ENCODE measurements at places on chromosomes 11 and 22. TPM values are rescaled to one million over a fixed set of nuclear protein-coding genes. Genes with fewer than 3 reads are reported as not detected.

GRCh38 chr11:99693941-99694492, 673.3 kb downstream of the CNTN5 start:
- no peak overlapping the region for H3K4me3 ChIP-seq
- H3K27me3 ChIP-seq, result no peaks in the 10 kb centered on the region
- H3K4me1 ChIP-seq, result no peaks in the 10 kb centered on the region
- H3K36me3 ChIP-seq, result no peaks in the 10 kb centered on the region
- H3K27ac ChIP-seq, result no peak overlapping the region
- peak; percentile 65 for DNase-seq

DNA sequence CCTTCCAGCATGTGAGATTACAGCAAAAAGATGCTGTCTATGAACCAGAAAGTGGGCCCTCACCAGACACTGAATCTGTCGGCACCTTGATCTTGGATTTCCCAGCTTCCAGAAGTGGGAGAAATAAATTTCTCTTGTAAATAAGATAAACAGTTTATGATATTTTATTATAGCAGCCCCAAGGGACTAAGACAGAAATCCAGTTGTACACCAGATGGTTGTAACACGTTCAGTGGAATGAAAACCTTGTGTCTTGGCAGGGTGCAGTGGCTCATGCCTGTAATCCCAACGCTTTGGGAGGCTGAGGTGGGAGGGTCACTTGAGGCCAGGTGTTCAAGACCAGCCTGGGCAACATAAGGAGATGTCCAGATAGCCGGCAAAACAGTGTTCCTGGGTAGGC, 61.8 kb downstream of the MCHR1 start:
- H3K4me3 ChIP-seq, result no peak overlapping the region
- no peaks in the 10 kb centered on the region for H3K27me3 ChIP-seq
- no peaks in the 10 kb centered on the region for H3K4me1 ChIP-seq
- no peak overlapping the region for H3K27ac ChIP-seq
- no peak for DNase-seq

GRCh38 chr11:64686466-64687170, 36.4 kb downstream of the NRXN2 start:
- H3K4me3 ChIP-seq, result no peak overlapping the region
- no peak overlapping the region for H3K27ac ChIP-seq
- no peak for DNase-seq

GRCh38 chr22:41923595-41924276, 2.9 kb downstream of the TNFRSF13C start:
- H3K36me3 ChIP-seq, result no peaks in the 10 kb centered on the region
- H3K27me3 ChIP-seq, result peaks cover 33% of the 10 kb centered on the region
- no peaks in the 10 kb centered on the region for H3K4me1 ChIP-seq
- DNase-seq, result no peak
- no peak overlapping the region for H3K27ac ChIP-seq

DNA sequence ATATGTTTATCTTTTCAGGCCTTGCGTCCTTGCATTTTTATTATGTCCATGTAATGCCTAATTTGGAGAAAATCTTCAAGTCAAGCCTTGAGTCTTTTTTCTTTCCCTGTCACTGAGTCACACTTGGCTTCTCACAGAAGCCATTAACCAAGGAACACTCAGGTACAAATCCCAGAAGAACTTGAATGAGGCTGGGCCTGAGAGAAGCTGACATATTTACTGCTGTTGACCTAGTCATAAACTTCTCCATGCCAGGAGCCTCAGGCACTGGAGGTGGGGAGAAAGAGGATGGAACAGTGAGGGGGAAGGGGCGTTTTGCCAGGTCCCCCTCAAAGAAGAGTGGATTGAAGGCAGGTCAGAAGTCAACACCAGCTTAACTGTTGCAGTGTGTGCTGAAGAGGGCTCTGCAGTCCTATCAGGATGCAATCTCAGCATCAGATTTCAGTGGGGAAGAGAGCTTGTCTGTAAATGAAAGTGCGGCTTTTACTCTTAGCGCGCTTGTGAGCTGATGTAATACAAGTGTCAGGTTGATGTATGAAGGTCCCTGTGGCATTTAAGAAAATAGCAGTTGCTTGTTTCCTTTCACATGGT, 526.0 kb downstream of the ETS1 start:
- no peak overlapping the region for H3K27ac ChIP-seq
- no peaks in the 10 kb centered on the region for H3K27me3 ChIP-seq
- H3K4me3 ChIP-seq, result no peak overlapping the region
- no peaks in the 10 kb centered on the region for H3K4me1 ChIP-seq
- H3K36me3 ChIP-seq, result no peaks in the 10 kb centered on the region

DNA sequence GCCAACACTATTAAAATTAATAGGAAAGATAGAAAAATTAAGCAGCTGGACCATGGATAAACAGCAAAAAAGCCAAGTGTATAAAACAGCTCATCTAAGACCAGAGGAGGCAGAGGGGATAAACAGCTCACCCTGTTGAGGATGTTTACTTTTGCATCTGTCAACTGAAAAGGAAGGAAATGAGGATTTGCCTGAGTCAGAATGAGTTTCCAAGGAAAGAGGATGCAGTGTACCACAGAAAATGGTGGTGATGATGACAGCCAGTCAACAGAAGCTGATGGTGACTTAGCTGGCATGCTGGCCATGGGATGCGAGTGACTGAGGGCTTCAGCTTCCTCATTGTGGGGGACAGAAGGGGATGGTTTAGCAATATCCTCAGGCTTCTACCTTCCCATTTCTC, 183.5 kb downstream of the KIRREL3 start:
- no peaks in the 10 kb centered on the region for H3K27me3 ChIP-seq
- H3K36me3 ChIP-seq, result no peaks in the 10 kb centered on the region
- no peaks in the 10 kb centered on the region for H3K4me1 ChIP-seq
- H3K27ac ChIP-seq, result no peak overlapping the region

DNA sequence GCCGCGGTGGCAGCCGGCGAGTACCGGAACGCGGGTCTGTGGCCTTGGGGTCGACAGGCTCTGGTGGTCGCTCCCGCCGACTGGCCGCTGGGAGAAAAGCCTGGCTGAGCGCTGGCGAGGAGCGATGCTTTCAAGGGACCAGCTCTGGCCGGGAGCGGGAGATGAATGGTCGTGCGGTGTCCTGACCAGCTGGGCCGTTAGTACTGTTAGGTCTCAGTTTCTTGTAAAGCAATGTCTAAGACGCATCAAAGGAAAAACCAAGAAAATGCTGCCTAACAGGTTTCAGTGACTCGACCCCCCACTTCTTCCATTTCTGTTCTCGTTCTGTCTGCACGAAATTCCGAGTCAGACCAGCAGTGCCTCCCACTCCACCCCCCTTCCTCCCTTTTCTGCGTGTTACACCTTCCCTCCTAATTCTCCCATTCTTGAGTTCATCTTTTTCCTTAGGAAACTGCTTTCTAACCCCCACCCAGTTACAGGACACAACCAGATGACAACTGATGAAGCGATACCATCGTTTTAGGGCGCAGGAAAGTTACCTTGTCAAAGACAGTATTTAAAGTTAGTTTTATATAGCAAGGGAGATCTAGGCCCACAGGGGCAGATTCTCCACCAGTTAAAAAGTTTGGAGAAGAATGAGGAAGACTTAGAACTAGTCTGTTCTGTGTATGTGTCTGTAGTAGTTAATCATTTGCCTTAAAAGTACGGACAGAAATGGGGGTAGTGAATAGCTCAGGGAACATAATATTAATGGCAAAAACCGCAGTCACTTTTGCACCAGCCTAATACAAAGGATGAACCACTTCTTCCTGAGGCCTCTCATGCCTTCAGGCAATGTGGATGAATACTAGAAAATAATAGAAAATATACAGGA, 1.0 kb downstream of the CUL5 start:
- H3K27ac ChIP-seq, result peak overlapping the region; percentile 99
- H3K4me1 ChIP-seq, result peaks cover 6% of the 10 kb centered on the region
- no peaks in the 10 kb centered on the region for H3K27me3 ChIP-seq
- DNase-seq, result peak; percentile 67
- no peaks in the 10 kb centered on the region for H3K36me3 ChIP-seq

DNA sequence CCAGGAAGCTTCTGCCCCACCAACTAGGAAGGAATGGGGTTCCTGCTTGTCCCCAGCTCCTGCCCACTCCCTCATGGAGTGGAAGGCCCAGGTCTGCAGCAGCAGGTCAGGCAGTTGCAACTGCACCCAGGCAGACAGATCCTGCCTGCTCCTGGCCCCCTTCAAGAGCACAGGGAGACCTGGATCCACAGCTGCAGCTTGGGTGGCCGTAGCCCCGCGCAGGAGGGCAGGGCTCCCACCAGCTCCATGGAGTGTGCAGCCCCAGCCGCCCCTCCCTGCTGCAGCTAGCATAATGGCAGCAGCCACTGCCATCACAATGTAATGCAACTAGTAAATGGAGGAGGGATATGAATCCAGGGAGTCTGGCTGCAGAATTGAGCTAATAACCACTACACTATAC, 187.5 kb upstream of the PLET1 start:
- H3K27ac ChIP-seq, result no peak overlapping the region
- H3K4me3 ChIP-seq, result no peak overlapping the region
- no peaks in the 10 kb centered on the region for H3K4me1 ChIP-seq
- no peaks in the 10 kb centered on the region for H3K27me3 ChIP-seq

- H3K4me3 ChIP-seq, result no peak overlapping the region
- no peak for DNase-seq
- no peak overlapping the region for H3K27ac ChIP-seq
- H3K36me3 ChIP-seq, result peaks cover 26% of the 10 kb centered on the region
- H3K27me3 ChIP-seq, result no peaks in the 10 kb centered on the region
Measured at GRCh38 chr11:83206221-83206620, 12.7 kb downstream of the ANKRD42 start.

GRCh38 chr11:125295931-125296330, 131.4 kb downstream of the PKNOX2 start:
- no peaks in the 10 kb centered on the region for H3K36me3 ChIP-seq
- no peaks in the 10 kb centered on the region for H3K27me3 ChIP-seq
- no peaks in the 10 kb centered on the region for H3K4me1 ChIP-seq

DNA sequence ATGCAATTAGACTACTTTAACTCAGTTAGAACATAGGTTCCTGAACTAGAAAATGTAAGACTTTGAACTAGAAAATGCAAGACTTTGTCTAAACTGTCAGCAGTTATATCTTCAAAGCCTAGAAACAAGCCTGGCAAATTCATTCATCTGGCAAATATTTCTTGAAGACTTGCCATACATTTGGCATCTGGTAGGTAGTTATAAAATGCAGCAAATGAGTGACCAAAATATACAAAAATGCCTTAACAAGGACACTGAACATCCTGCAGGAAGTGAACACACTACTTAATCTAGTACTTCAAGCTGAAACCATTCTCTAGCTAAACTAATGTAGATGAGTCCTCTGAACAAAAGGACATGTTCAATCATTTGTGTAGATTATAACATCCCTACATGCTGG, 84.7 kb upstream of the SCUBE2 start:
- H3K27me3 ChIP-seq, result no peaks in the 10 kb centered on the region
- H3K4me3 ChIP-seq, result no peak overlapping the region
- no peaks in the 10 kb centered on the region for H3K4me1 ChIP-seq
- peaks cover 29% of the 10 kb centered on the region for H3K36me3 ChIP-seq

DNA sequence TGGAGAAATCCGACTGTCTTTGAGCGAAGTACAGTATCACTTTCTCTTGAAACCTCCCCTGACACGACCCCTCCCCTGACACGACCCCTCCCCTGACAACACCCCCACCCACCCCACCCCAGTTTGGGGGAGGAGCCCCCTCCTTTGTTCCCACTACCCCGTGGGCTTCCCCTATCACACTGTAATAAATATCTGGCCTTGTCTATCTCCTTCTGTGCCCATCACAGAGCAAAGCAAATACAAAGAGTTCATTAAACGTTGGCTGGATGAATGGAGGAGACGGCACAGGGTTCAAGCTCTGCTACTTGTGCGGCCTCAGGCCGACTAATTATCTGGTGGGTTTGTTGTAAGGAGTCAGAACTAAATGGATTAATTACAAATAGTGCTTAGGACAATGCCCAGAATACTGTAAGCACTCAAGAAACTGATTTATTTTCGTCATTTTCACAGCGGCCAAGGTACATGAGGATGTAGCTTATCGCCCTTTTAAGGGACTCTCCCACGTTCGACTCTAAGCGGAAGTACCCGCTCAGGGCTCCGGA, 628 bp upstream of the GGA1 start:
- no peaks in the 10 kb centered on the region for H3K27me3 ChIP-seq
- H3K36me3 ChIP-seq, result no peaks in the 10 kb centered on the region
- peak overlapping the region; percentile 95 for H3K27ac ChIP-seq
- DNase-seq, result no peak
- H3K4me1 ChIP-seq, result peaks cover 5% of the 10 kb centered on the region

GRCh38 chr11:1822648-1823375, 12.0 kb upstream of the SYT8 start:
- H3K36me3 ChIP-seq, result no peaks in the 10 kb centered on the region
- H3K27me3 ChIP-seq, result no peaks in the 10 kb centered on the region

DNA sequence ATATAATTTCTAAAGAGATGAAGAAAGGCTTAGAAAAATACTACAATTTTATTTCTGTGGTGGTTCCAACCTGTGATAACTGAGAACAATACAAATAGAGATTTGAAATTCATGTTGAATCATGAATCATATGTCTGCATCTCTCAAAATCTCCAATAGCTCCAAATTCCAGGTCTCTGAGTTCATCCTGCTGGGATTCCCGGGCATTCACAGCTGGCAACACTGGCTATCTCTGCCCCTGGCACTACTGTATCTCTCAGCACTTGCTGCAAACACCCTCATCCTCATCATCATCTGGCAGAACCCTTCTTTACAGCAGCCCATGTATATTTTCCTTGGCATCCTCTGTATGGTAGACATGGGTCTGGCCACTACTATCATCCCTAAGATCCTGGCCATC, at the start of gene OR56B1:
TSS of gene OR56B1 (plus strand) at position 53 of the 400 bp plus-strand sequence. CDS start at position 122, 69 bp downstream.
- DNase-seq, result no peak
- H3K27me3 ChIP-seq, result no peaks in the 10 kb centered on the region

- H3K4me1 ChIP-seq, result no peaks in the 10 kb centered on the region
- peak; percentile 90 for DNase-seq
- H3K27ac ChIP-seq, result no peak overlapping the region
- H3K27me3 ChIP-seq, result no peaks in the 10 kb centered on the region
Measured at GRCh38 chr11:45964911-45965389, 42.5 kb downstream of the LARGE2 start.

- H3K36me3 ChIP-seq, result no peaks in the 10 kb centered on the region
- no peak overlapping the region for H3K27ac ChIP-seq
- H3K27me3 ChIP-seq, result peaks cover 15% of the 10 kb centered on the region
- H3K4me1 ChIP-seq, result no peaks in the 10 kb centered on the region
Measured at GRCh38 chr11:69828971-69829344, 9.7 kb upstream of the FGF3 start.

GRCh38 chr11:47879259-47880158, 31.4 kb upstream of the NUP160 start:
- no peak overlapping the region for H3K4me3 ChIP-seq
- peaks cover 5% of the 10 kb centered on the region for H3K4me1 ChIP-seq
- no peaks in the 10 kb centered on the region for H3K36me3 ChIP-seq
- no peaks in the 10 kb centered on the region for H3K27me3 ChIP-seq

GRCh38 chr22:29306835-29307595, 565 bp downstream of the GAS2L1 start:
- H3K36me3 ChIP-seq, result peaks cover 1% of the 10 kb centered on the region
- DNase-seq, result peak; percentile 88

- no peaks in the 10 kb centered on the region for H3K36me3 ChIP-seq
- no peaks in the 10 kb centered on the region for H3K27me3 ChIP-seq
- DNase-seq, result no peak
- H3K27ac ChIP-seq, result no peak overlapping the region
- H3K4me3 ChIP-seq, result no peak overlapping the region
Measured at GRCh38 chr22:39344046-39344390, 5.8 kb upstream of the SYNGR1 start.

The GGTLC3 gene
- total RNA-seq, result 2.1 TPM

The PKNOX2 gene
- 9.3 TPM for total RNA-seq

The TIMP3 gene
- total RNA-seq, result 251 TPM

The GRAMD1B gene
- total RNA-seq, result 4.5 TPM

The SCUBE1 gene
- total RNA-seq, result 7.9 TPM

The FOLR3 gene
- 6.5 TPM for total RNA-seq

The FAM227A gene
- total RNA-seq, result 9.9 TPM

Measured in lung (tissue), 17 donors.